ENCODE measurements at places on chromosomes 7 and 10. TPM values are rescaled to one million over a fixed set of nuclear protein-coding genes. Genes with fewer than 3 reads are reported as not detected.

DNA sequence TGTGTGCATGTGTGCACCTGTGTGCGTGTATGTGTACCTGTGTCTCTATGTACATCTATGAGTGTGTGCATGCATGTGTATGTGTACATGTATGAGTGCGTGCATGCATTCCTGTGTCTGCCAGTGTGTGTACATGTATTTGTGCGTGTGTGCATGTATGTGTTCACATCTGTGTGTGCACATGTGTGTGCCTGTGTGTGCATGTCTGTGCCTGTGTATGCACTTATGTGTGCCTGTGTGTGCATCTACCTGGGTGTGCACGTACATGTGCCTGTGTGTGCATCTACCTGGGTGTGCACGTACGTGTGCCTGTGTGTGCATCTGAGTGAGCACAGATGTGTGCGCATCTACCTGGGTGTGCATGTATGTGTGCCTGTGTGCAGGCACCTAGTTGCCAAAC, 102.2 kb upstream of the DIP2C start:
- no peak for DNase-seq

DNA sequence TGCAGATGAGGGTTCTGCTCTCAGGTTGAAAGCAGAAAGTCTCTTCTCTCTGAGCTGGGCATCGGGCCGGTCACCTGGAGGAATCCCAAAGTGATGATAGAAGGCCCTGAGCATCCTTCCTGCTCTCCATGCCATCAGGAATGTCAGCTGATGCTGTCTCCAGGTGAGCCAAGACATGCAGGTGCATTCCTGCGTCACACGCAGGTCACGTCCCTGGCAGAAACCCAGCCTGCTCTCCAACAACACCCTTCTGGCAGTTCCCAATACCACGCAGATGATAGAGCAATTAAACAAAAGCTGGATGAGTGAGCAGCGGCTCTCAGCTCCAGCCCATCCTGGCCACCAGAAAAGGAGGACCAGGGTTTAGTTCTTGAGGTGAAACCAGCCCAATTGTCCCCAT, 6.9 kb upstream of the WIPI2 start:
- peak; percentile 33 for DNase-seq

DNA sequence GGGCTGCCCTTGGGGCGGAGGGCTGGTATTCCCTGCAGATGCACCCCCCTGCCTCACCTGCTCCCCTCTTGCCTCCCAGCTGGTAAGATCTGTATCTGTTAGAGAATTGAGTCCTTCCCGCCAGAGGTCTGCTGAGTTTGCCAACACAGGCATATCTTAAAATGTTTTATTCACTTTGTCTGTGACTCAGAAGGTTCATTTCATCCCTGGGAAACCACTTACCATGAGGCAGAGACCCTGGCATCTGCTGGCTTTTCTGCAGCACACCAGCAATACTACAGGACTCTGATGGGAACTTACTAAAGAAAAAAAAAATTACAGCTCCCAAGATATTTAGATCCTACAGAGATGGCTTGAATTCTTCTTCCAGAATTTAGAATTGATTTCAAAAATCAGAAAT, 131.3 kb downstream of the PLPP4 start:
- DNase-seq = no peak

The CASTOR2 gene
- total RNA-seq = 11.9 TPM

All from upper lobe of right lung (tissue), 1 donor.